Cardiac muscle cell (in vitro differentiated cells and primary cell): ENCODE measurements at places on chromosomes 16 and 17.

GRCh38 chr17:80754846-80755245 is 210.2 kb downstream of the RPTOR start:
- DNase-seq = no peak

GRCh38 chr17:37466471-37466870 is 23.2 kb upstream of the DUSP14 start:
- no peak for DNase-seq

DNA sequence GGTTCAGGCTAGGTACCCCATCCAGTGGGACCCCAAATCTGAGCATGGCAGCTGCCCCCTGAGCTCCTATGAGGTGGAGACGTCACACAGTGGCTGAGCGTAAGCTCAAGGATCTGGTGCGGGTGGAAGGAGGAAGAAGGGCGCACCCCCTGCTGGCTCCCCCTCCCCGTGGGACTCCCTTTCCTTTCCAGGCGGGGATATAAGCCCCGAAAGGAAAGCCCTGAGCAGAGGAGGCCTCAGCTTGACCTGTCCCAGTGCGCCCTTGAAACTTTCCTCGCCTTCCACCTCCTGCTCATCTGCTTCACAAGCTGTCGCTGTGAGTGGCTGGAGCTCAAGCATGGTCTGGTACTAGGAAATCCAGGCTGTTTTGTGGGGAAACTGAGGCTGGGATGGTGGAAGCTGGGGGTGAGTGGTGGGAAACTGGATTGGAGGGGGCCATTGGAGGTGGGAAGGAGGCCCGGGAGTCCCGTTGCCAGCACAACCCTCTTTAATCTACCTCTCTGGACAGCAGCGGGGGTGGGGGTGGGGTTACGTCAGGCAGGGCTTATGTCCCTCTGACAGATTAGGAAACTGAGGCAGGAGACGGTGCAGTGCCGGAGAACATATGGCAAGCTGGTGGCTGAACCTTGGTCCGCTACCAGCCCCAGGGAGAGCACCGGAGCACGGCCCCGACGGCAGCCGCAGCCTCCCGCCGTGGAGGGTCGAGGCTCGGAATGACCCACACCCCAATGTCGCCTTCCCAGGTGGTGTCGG is 92.3 kb upstream of the TMEM97 start:
- no peak for DNase-seq

GRCh38 chr16:82695806-82696205 is 69.0 kb downstream of the CDH13 start:
- DNase-seq = no peak

DNA sequence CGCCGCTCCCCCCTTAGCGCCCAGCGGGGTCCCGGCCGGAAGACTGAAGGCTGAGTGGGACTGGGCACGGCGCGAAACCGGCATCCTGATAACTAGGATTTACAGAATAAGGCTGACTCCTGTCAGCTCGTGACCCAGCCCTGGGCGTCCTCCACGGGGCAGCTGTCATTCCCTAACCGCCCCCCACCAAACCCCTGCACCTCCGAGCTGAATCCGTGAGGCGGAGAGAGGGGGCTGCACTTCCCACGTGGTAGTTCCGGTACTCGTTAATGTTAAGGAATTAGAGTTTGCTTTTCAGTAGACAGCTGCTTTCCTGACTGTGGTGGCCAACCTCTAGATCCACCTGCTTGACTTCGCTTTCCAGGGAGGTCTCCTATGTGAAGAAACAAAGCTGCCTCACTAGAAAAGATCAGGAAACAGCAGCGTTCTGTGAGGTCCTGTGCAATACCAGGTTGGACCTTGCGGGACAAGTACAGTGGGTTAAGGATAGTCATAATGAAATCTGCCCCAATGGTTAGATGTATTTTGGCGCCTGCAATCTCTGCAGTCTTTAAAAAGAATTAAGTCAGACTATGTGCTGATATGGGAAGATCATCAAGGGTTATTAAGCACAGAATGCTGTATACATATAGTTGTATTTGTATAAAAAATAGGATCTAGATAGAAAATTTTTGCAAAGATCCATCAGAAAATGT is 1.1 kb upstream of the WBP2 start:
- no peak for DNase-seq

- no peak for DNase-seq
These were observed 27.2 kb upstream of the XYLT2 start for GRCh38 chr17:50318501-50319285.

DNA sequence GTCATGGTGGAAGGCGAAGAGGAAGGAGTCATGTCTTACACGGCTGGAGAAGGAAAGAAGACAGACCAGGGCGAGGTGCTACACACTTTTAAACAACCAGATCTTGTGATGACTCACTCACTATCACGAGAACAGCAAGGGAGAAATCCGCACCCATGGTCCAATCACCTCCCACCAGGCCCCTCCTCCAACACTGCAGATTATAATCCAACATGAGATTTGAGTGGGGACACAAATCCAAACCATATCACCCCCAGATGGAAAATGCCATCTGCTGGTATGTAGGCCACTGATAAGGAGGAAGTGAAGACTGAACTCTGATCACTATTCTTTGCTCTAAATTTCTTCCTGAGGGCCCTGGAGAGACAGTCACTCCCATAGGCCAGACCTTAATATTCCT is 7.5 kb upstream of the ITGAX start:
- DNase-seq = no peak

DNA sequence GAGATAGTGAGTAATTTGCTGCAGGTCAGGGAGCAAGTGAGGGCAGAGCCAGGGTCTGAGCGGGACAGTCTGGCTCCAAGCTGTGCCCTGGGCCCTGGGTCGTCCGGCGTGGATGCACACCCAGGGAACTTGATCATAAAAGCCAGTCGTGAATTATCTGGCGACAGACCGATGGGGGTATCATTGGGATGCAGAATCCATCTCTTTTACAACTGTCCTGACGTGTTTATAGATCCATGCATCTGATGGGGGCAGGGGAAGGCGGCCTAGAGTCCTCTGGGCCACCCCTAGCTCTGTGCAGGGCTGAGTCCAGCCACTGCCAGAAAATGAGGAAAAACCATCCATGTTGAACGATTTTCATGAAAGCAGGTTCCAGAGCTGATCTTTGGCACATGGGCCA is 332.8 kb downstream of the C16orf95 start:
- DNase-seq = no peak

GRCh38 chr17:20986767-20987510 is 55.9 kb downstream of the USP22 start:
- no peak for DNase-seq

DNA sequence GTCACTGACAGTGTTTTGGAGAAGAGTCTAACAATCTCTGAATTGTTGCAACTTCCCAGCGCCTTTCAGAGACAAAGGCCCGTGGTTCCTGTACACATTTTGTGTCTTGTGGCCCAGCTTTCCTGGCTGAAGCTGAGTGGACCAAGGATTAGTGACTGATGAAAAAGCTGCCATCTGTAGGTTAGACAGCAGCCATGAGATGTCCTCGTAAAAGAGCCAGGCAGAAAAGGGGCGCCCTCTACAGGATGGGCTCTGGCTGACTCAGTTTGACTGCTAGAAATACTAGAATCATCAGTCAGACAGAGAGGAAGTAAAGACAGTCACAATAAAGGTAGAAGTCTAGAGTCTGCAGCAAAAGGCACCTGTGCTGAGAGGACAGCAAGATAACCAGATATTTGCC is 26.5 kb upstream of the NF1 start:
- DNase-seq = no peak

DNA sequence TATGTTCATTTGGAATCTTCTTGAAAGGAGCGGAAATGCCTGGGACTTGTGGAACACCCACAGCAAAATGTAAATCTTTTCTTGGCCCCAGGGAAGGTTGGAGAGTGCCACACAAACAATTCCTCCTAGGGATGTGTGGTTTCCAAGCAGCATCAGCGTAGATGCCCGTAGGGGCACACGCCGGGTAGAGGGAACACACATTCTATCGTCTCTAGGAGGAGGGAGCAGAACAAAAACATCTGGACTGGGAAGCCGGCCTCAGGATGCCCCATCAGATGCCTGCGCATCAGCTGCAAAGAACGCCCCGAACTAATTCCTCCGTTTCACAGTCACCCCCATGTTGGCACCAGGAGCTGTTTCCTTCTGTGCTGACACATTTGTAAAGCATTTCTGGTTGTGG is 357.9 kb upstream of the ZFHX3 start:
- DNase-seq = no peak

GRCh38 chr17:41492771-41493170 is 3.1 kb upstream of the KRT36 start:
- peak; percentile 81 for DNase-seq

DNA sequence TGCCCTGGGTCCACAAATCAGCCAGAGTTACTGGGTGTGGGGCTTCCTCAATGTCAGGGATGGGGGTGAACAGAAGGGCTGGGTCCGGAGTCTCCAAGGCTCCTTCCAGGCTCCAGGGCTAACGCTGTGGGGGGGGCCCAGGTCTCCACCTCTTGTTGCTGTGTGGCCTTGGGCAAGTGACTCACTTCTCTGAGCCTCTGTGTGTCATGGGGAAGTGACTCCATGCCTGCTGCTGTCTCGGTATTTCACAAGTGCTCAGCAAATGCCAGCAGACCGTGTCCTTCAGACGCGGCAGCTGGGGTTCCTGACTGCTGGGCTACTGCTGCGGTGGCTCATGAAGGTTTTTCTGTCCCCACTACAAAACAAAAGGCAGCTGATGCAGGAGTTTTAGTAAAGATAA is 26.6 kb downstream of the JPH3 start:
- DNase-seq = peak; percentile 3

DNA sequence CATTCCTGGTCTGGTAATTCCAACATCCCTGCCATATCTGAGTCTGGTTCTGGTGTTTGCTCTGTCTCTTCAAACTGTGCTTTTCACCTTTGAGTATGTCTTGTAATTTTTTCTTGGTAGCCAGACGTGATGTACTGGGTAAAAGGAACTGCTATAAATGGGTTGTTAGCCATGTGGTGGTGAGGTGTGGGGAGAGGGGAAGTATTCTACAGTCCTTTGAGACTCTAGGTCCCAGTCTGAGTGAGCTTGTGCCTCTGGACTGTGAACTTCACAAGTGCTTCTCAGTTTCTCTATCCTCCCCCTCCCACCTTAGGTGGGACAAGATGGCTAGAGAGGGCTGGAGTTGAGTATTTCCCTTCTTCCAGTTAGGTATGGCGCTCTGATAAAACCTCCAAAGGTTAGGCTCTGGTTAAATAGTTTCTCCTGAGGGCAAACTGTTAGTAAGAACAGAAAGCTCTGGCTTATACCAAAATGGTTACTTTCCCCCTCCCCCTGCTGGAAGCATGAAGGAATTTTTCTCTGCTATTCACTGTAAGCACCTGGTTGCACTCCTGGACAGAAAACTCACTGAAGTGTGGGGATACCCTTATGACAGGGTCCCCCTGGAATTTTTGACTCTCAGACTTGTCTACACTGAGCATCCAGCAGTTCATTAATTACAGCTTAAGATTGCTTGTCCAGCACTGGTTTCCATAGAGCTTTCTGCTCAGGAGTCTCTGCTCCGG is 87.8 kb downstream of the MARCHF10 start:
- DNase-seq = no peak

GRCh38 chr17:17063546-17064122 is 21.4 kb downstream of the MPRIP start:
- DNase-seq = no peak

DNA sequence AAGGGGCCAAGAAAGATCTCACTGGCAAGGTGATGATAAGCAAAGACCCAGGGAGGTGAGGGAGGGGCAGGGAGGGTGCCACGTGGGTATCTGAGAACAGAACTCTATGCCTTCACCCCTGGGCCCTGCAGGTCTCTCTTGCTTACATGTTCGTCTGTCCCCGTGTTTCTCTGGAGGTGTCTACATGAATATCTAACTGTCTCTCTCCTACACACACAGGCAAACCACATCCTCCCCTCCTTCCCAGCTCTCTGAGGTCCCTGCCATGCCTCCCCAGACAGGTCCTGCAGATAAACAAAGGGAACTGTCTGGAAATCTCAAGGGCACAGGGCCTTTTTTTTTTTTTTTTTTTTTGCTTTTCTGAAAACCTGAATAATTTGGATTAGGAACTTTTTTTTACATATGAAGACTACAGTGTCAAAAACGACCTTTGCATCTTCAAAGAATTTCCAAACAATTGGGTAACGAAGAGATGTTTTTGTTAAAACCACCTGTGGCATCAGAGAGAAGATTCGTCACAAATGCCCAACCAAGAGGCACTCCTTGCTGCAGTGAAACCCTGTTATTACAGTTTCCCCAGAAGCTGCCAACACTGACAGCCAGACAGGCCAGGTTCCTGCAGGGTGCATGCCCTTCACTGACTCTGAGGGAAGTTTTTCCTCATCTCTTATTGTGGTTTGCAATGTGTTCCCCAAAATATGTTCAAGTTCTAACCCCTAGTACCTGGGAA is 17.8 kb downstream of the PLLP start:
- no peak for DNase-seq

DNA sequence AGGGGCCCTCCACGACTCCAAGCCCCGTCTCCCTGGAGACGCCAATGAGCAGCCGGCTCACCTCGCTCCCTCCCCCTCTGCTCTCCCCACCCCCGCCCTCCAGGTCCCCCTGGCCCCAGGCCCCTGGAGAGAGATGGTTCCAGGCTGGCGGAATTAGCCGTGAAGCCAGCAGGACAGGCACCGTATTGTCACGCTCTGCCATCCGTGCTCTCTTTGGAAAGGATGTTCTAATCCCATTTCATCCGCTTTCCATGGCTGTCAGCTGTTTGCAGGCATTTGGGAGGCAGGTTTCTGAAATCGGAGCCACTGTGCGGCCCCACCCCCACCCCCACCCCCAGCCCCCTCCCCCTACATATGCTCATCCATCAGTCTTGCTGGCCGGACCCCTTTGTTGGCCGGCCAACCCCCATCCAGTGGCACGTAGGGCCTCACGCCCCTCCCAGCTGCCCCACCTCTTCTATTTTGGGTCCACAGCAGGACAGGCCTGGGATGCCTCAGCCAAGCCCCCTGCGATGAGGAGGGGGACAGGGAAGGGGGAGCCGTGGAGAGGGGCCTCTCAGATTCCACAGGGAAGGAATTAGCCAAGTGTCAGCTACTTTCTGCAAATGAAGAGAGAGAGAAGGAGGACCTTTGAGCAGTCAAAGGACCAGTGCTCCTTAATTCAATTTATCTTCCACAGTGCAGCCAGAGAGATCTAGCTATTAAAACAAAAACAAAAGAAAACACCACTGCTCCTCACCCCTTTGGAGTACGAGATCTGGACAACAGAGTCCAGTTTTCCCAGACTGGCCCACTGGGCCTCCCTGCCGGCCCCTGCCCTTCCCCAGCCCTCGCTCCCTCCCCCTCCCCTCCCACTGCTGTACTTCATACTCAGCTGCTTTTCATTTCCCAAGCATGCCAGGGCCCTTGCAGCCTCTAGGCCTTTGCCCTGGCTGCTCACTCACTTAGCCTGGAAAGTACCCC is 30.7 kb downstream of the SDK2 start:
- DNase-seq = peak; percentile 83

DNA sequence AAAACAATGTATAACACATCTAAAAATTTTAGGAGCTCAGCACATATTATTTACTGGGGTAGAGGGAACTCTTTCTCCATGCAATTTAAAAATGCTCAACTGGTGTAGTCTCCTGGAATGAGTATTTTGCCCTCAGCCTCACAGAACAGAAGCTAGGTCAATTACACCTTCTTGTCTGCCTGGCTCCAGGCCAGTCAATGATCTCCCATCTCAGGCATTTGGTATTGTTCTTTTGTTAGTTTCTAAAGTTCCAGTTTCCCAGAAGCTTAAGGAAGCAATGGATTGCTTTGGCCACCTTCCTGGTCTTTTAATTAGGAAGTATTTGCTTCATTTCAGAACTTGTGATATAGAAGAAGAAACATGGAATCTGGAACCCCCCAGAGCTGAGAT is 360.3 kb upstream of the ASIC2 start:
- DNase-seq = no peak

- DNase-seq = no peak
These were observed 50.7 kb downstream of the NUP93 start for GRCh38 chr16:56780646-56781045.
